ENCODE measurements at places on chromosomes 5 and 9.

DNA sequence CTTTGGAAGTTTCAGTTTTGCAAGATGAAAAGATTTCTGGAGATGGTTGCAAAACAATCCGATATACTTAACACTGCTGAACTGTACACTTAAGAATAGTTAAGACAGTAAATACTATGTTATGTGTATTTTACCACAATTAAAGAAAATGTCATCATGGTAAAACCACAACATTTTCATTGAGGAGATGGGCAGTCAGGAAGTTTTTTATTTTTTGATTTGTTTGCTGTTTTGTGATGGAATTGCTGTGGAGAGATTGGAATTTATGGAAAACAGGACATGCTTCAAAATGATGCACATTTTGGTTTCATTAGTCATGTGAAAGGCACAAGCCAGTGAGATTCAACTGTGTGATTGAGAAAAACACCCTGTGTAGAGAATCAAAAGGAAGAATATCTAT lies 90.5 kb upstream of the AGXT2 start:
- DNase-seq: no peak

GRCh38 chr9:132199056-132199455 lies 37.2 kb downstream of the NTNG2 start:
- no peak for DNase-seq

GRCh38 chr9:91182429-91183225 lies 179.1 kb downstream of the AUH start:
- no peak for DNase-seq

GRCh38 chr5:177476531-177477233 lies 3.2 kb upstream of the DBN1 start:
- DNase-seq: no peak

- DNase-seq: no peak
These were observed 419.5 kb upstream of the CTNND2 start for GRCh38 chr5:12323637-12324229.

DNA sequence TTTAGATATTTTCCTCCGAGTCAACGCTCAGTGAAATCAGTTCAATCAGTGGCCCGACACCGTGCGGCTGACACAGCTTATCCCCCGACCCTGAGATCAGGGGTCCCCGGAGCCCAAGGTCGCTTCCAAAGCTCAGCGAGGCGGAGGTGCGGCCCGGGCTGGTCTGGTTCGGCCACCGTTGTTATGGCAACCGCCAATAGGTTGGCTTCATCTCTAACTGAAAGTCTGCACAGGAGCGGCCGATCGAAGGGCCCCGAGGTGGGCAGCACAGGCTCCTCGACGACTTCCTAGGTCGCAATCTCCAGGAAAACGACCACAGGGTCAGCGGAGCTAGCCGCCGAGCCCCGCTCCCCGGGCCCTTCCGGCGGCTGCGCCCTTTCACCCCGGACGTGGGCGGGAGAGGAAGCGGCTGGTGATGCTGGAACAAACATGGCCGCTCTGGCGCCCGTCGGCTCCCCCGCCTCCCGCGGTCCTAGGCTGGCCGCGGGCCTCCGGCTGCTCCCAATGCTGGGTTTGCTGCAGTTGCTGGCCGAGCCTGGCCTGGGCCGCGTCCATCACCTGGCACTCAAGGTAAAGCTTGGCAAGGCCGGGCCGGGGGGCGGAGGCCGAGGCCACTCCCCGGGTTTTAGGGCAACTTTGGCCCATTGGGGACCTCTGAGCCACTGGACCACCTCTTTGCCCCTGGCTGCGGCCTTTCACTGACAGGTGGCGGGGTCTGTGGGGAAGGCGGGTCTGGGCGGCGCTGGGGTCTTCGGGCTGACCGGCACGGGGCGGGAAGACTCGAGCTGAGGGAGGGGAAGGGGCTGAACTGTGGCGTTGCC lies at the start of gene GPR107:
TSS of gene GPR107 (plus strand) at position 403 of the 821 bp plus-strand sequence. CDS start at position 430, 27 bp downstream.
- peak; percentile 66 for DNase-seq

DNA sequence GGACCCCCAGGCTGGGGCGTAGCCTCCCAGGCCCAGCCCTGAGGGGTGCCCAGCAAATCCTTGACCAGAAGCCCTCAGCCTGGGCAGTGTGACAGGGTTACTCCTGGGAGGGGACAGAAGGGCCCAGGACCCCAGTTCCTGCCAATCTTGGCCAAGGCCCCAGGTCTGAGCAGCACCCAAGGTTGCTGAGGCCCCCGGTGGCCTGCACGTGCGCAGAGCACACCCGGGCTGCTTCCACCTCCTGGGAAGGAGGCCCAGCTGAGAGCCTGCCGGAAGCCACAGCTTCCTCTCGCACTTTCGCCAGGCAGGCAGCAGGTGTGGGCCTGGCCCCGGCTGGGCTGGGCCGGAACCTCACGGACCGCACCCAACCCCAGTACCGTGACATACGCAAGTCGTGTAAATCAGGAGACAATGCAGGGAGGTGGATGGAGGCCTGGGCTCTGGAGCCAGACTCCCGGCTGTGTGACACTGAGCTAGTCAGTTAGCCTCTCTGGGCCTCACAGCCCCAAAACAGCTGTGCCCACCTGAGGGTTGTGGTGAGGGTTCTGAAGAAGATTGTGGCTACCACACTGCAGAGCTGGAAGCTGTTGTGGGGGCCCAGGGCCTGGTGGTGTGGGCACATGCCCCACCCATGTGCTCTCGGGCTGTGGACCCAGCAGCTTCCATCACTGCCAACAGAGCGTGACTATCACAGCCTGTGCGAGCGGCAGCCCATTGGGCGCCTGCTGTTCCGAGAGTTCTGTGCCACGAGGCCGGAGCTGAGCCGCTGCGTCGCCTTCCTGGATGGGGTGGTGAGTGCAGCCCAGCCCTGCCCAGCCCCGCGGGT lies 5.1 kb downstream of the GRK6 start:
- peak; percentile 56 for DNase-seq

GRCh38 chr9:15724612-15725011 lies 171.8 kb downstream of the CCDC171 start:
- no peak for DNase-seq

GRCh38 chr5:157447201-157447637 lies 12.8 kb upstream of the NIPAL4 start:
- no peak for DNase-seq

- DNase-seq: no peak
These were observed 102.7 kb downstream of the GOLPH3 start for GRCh38 chr5:32071351-32071944.

- DNase-seq: no peak
These were observed 608.9 kb downstream of the IRX1 start for GRCh38 chr5:4204276-4205141.
